ENCODE measurements at places on chromosomes 5 and 9. TPM values are rescaled to one million over a fixed set of nuclear protein-coding genes. Genes with fewer than 3 reads are reported as not detected.

- H3K27ac ChIP-seq, result no peak overlapping the region
- no peak overlapping the region for H3K4me3 ChIP-seq
- H3K36me3 ChIP-seq, result no peaks in the 10 kb centered on the region
- H3K27me3 ChIP-seq, result no peaks in the 10 kb centered on the region
- H3K4me1 ChIP-seq, result peaks cover 22% of the 10 kb centered on the region
Observed at GRCh38 chr9:37574241-37574721, 1.9 kb downstream of the FBXO10 start.

GRCh38 chr5:149005077-149005892, 57.6 kb downstream of the SH3TC2 start:
- no peak overlapping the region for H3K27ac ChIP-seq
- no peaks in the 10 kb centered on the region for H3K4me1 ChIP-seq
- no peak for DNase-seq
- no peaks in the 10 kb centered on the region for H3K36me3 ChIP-seq
- H3K27me3 ChIP-seq, result no peaks in the 10 kb centered on the region

GRCh38 chr5:150590979-150591695, 49.3 kb upstream of the SYNPO start:
- no peak overlapping the region for H3K4me3 ChIP-seq
- no peak overlapping the region for H3K27ac ChIP-seq
- H3K4me1 ChIP-seq, result peaks cover 10% of the 10 kb centered on the region
- H3K36me3 ChIP-seq, result no peaks in the 10 kb centered on the region
- peak; percentile 54 for DNase-seq

- no peak overlapping the region for H3K27ac ChIP-seq
- H3K36me3 ChIP-seq, result no peaks in the 10 kb centered on the region
- no peaks in the 10 kb centered on the region for H3K4me1 ChIP-seq
- no peak for DNase-seq
Observed at GRCh38 chr5:156261275-156261939, 65.6 kb upstream of the SGCD start.

DNA sequence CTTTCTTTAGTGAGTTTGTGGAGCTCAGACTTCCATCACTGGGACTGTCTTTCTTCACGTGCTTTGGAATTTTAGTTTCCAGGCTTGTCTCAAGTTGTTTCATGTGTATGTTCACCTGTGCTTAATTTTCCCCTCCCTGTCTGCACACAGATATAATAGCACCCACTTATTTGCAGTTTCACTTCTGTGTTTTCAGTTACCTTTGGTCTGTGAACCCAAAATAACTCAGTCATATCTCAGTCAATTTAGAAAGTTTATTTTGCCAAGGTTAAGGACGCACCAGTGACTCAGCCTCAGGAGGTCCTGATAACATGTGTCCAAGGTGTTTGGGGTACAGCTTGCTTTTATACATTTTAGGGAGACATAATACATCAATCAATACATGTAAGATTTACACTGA, 330.4 kb downstream of the ICE1 start:
- no peak for DNase-seq
- H3K27ac ChIP-seq, result no peak overlapping the region
- no peaks in the 10 kb centered on the region for H3K27me3 ChIP-seq
- H3K36me3 ChIP-seq, result no peaks in the 10 kb centered on the region

DNA sequence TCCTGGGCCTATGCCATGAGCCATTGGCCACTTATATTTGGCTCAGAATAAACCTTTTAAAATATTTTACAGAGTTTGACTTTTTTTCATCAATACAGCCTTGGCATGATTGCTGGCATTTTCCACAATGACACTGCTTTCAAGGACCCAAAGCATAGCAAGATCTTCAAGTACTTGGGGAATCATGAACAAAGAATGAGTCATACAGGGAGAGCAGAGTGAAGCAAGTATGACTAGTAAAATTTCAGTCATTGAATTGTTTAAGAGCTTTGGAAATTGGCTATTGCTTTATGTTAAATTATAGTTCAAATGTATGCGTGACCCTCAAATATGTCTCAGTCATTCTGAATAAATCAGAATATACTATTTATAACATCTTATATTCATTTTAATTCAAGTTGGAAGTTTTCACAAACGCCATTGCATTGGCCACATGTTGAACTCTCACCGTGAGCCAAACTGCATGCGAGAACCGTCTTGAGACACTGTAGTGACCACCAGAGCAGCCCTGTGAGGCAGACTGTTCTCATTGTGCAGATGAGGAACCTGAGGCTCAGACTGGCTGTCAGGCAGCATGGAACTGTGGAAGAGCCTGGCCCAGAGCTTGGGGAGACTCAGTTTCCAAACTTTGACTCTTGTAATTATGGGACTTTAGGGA, 52.9 kb downstream of the GDNF start:
- no peaks in the 10 kb centered on the region for H3K27me3 ChIP-seq
- H3K36me3 ChIP-seq, result no peaks in the 10 kb centered on the region
- H3K4me1 ChIP-seq, result peaks cover 13% of the 10 kb centered on the region
- peak overlapping the region; percentile 4 for H3K27ac ChIP-seq

- H3K4me1 ChIP-seq, result 0 out of 2 replicates have a peak, but pooled peaks cover 3% of the 10 kb centered on the region
- H3K36me3 ChIP-seq, result 0 out of 2 replicates have a peak, but pooled peaks cover 2% of the 10 kb centered on the region
- H3K27ac ChIP-seq, result no peak overlapping the region
- no peak for DNase-seq
- H3K27me3 ChIP-seq, result no peaks in the 10 kb centered on the region
Observed at GRCh38 chr5:134556994-134557393, 31.5 kb downstream of the JADE2 start.

DNA sequence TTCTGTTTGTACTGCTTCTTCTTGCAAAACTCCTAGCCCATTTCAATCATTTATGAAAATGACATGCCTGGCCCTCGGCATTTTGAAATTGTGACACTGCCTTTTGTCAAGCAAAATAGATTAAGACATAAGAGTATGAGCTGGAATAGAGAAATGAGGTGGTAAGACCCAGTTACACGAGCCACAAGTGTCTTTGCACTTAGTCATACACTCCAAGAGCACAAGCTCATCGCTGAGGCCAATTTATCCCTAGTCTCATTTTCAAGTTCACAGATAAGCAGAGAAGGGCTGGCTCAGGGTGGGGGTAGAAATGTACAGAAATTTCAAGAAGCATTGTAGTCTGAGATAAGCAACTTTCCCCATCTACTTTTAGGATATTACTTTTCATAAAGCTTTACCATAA, 40.6 kb upstream of the MAP1B start:
- H3K4me1 ChIP-seq, result peaks cover 48% of the 10 kb centered on the region
- H3K27me3 ChIP-seq, result no peaks in the 10 kb centered on the region
- H3K36me3 ChIP-seq, result no peaks in the 10 kb centered on the region
- DNase-seq, result no peak
- H3K4me3 ChIP-seq, result no peak overlapping the region

- no peak overlapping the region for H3K4me3 ChIP-seq
- H3K36me3 ChIP-seq, result no peaks in the 10 kb centered on the region
- H3K27me3 ChIP-seq, result no peaks in the 10 kb centered on the region
- no peak for DNase-seq
- H3K4me1 ChIP-seq, result no peaks in the 10 kb centered on the region
Observed at GRCh38 chr5:66974256-66974655, 222.3 kb downstream of the CD180 start.

- no peak for DNase-seq
- no peak overlapping the region for H3K27ac ChIP-seq
- no peaks in the 10 kb centered on the region for H3K36me3 ChIP-seq
Observed at GRCh38 chr5:60545551-60545950, 154.4 kb downstream of the DEPDC1B start.

DNA sequence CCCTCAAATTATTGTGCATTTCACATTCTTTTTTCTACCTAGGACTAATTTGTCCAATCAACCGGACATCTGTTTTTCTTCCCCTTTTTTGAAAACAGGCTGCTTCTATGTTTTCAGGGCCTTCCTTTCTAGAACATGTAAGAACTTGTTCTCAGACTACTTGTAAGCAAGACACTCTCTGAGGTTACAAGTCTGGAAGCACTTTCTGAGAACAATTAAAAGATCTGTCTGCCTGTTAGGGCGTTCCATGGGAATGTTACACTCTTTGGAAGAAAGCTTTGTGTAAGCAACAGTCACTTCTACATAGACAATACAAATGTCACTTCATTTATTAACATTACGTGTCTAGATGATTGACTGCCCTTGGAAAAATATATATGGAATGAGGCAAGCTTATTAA, 50.9 kb upstream of the HSPB3 start:
- DNase-seq, result no peak
- peaks cover 7% of the 10 kb centered on the region for H3K4me1 ChIP-seq
- H3K36me3 ChIP-seq, result no peaks in the 10 kb centered on the region
- no peaks in the 10 kb centered on the region for H3K27me3 ChIP-seq

DNA sequence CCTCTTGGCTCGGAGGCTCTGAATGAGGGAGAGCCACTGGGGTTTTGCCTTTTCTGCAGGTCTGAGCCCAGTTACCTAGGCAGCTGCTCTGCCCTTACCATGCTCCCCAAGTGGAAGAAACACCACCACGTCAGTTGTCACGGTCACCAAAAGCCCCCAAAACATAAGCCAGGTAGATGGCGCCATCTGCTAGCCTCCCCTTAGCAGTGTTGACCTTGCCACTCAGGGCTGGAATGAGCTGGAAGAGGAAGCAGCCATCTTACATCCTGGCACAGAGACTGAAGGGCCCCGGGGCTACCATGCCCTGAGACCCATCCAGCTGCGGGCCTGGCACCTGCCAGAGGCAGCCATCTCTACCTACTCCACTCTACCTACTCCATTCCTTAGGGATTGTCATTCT, 7.4 kb downstream of the ZER1 start:
- H3K4me3 ChIP-seq, result no peak overlapping the region
- no peaks in the 10 kb centered on the region for H3K36me3 ChIP-seq
- peaks cover 5% of the 10 kb centered on the region for H3K4me1 ChIP-seq
- peak overlapping the region; percentile 63 for H3K27ac ChIP-seq
- H3K27me3 ChIP-seq, result no peaks in the 10 kb centered on the region
- peak; percentile 68 for DNase-seq

- no peak overlapping the region for H3K4me3 ChIP-seq
- no peaks in the 10 kb centered on the region for H3K27me3 ChIP-seq
- H3K4me1 ChIP-seq, result peaks cover 14% of the 10 kb centered on the region
- H3K36me3 ChIP-seq, result no peaks in the 10 kb centered on the region
- no peak overlapping the region for H3K27ac ChIP-seq
Observed at GRCh38 chr5:116709082-116709481, 134.5 kb upstream of the SEMA6A start.

DNA sequence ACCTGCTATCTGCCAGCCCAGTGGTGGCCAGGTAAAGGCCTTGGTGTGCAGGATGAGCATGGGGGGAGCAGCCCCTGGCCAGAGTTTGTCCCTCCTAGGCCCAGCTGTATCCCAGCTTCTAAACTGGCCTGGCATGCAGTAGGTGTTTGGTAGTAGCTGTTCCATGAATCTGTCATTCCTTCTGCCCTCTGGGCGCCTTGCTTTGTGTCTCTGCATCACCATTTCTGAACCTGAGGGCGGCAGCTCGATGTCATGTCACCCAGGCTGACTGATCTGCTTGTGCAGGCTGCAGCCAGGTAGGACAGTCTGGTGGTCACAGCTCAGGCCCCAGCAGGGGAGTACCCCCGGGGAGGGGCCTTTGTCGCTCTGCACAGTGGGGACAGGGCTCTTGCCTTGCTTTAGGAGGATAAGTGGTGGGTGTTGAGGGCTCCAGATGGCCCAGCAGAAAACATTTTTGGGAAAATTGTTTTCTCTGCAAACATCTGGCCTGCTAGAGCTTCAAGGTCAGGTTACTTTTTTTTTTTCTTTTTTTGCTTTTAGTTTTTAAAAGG, 4.6 kb upstream of the SUSD3 start:
- peaks cover 23% of the 10 kb centered on the region for H3K4me1 ChIP-seq
- no peaks in the 10 kb centered on the region for H3K36me3 ChIP-seq
- no peak overlapping the region for H3K4me3 ChIP-seq
- H3K27ac ChIP-seq, result no peak overlapping the region
- H3K27me3 ChIP-seq, result no peaks in the 10 kb centered on the region
- DNase-seq, result no peak

Gene PLPPR1
- 2.0 TPM for total RNA-seq

Gene ZNF300
- total RNA-seq, result 25.9 TPM

All from GM23338 (cell line).